NCI-H510A (cell line): ENCODE measurements at places on chromosomes 16 and 17.

DNA sequence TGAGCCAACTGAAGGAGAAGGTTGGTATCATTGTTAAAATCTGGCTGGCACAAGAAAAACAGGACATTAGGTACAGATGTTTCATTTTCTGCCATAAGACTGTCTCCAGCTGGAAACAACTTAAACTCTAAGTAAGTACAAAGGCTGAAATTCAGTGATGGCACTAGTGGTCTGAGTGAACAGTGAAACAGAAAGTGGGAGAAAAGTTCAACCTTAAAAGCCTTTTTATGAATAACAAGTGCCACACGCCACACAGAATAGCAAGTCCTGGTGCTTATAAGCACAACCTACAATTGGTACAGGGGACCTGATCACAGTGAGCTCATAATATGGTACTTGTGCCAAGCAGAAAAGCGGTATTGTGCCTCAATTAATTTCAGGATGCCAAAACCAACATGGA, 56.7 kb downstream of the CEP112 start:
- no peak for DNase-seq

DNA sequence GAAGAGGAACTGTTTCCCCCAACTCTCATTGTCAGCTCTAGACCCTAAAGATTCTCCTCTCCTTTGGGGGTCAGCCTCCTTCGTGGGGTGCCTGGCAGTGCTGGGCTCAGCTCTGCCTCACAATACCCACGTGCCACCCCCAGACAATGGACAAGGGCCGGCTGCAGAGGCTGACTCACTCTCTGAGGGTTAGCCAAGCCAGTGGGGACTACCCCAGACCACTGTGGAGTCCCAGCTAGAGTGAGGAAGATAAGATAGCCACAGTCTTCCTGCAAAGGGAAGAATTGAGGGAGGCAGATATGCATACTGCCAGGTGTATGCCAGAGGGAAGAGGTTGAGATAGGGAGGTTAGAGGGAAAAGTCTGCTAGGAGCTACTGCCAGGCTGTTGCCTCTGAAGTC, 13.5 kb upstream of the MTMR4 start:
- DNase-seq, result no peak

DNA sequence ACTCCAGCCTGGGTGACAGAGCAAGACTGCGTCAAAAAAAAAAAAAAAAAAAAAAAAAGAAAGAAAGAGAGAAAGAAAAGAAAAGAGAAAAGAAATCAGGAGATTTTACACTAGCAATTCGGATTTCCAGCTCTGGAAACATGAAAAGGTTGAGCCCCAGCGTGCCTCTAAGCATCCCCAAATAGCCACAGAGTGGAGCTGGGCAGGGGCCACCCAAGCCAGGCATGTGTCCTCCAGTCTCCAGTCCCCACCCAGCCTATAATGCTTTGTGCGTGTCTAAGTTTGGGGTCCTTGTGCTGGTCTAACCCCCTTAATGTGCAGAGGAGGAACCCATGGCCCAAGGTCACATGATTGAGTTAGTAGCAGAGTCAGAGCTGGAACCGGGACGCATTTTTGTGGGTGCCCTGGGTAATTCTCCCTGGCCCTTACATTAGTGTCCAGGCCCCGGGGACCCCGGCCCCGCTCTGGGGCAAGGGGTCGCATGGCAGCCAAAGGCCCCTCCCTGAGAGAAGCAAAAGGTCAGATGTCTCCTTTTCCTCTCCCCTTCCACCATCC, 19.9 kb downstream of the ADAM11 start:
- no peak for DNase-seq

DNA sequence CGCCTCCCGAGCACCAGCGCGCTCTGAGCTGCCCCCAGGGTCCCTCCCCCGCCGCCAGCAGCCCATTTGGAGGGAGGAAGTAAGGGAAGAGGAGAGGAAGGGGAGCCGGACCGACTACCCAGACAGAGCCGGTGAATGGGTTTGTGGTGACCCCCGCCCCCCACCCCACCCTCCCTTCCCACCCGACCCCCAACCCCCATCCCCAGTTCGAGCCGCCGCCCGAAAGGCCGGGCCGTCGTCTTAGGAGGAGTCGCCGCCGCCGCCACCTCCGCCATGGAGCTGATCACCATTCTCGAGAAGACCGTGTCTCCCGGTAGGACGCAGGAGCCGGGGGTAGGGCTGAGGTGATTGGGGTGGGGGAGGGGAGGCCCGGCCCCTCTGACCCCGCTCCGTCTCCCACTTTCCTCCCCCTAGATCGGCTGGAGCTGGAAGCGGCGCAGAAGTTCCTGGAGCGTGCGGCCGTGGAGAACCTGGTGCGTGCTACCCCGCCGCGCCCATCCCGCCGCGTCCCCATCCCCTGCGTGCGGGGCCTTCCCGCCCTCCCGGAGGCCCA, 329 bp downstream of the KPNB1 start:
- no peak for DNase-seq

DNA sequence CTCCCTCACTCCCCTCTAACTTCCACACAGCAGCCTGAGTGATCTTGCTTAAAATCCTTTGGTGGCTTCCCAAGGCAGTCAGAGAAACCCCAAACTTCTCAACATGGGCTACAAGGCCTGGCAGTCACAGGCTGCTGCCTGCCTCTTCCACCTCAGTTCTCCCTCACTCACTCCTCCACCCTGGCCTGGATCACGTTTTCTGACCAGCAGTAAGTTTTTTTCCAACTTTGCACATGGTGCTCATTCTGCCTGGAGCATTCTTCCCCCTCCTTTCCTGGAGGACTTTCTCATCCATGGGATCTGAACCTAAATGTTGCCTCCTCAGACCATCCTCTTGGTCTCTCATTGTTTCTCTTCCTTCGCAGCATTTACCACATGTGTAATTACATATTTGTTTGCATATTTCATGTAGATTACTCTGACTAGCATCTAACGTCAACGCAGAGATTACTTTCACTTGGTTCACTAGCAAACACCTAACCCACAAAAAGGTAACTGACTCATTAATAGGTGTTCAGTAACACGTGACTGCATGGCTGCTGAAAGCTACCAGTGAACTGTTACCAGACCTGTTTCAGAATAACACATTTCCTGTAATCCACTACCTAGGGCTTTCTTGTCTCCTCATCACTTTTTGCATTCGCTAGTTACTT, 17.1 kb downstream of the GNA13 start:
- no peak for DNase-seq
